ENCODE measurements at places on chromosomes 3 and 15.

DNA sequence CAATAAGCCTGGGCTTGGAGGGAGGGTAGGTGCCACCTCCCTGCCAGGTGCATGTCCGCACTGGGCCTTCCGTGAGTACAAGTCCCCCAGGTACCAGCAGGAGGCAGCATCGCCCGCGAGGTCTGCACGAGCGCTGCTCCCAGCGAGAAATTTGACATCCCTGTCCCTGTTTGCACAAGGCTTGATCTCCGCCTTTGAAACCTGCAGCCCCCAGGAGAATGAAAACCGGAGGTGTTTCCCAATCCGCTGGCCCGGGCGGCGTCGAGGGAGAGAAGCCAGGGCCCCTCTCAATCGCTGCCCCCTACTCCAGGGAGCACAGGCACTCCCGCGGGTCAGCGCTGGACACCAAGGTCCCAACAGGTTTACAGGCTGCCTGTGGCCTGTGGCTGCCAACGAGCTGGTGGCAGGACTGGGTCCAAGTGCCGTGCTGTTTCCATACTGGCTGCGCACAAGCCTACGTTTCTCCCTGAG is 961 bp downstream of the HAPLN3 start:
- peak; percentile 71 for DNase-seq

GRCh38 chr15:78004222-78004727 is 73.2 kb downstream of the TBC1D2B start:
- DNase-seq, result no peak

DNA sequence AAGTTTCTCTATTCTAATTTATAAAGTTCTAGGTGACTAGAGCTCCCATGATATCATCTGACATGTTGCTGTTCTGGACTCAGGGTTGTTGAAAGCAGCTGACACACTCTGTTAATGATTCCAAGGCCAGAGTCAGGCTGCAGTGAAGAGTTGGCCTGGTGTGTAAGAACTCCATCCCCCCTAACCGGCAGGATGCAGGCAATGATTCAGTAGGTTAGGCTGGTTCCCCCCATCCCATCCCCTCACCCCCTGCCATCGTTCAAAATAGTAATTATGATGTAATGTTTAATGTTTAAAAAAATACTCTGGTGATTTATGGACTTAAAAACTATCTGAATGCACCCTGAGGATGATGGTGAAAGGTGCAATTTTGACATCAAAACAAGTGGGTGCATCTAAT is 4.6 kb upstream of the TRIM71 start:
- no peak for DNase-seq

DNA sequence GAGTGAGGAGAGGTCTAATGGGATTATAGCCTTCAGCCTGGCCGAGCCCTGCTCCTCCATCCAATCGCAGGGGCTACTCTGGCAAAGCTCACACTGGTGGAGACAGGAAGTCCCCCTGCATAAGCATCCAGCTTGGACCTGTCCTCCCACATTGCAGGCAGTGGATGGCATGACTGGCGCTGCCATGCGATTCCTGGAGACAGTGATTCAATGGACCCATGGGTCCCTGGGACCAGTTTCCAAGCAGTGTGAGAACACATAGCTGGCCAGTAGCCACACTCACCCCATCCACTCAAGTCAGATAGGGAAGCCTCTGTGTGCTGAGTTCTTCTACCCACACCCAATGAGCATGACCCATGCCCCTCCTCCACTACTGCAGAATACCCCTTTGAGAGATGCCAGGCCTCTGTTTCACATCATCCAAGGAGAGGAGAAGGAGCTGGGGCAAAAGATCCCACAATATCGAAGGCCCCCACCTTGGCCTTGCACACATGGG is 18.1 kb upstream of the POC1A start:
- no peak for DNase-seq

DNA sequence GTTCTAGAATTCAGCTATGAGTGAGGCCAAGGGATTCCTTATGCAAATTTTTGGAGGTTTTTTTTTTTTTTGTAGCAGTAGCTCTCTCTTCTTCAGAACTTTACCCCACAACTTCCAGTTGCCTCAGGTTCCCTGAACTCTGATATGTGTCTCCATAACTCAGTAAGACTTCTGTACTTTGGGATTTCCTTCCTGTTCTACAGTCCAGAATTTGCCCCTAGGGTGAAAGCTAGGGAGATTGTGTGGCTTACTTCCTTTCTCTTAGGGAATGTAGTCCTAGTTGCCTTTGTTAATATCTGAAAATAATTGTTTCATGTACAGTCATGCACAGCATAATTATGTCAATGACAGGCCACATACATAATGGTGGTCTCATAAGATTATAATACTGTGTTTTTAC is 30.8 kb downstream of the LRRC28 start:
- no peak for DNase-seq

DNA sequence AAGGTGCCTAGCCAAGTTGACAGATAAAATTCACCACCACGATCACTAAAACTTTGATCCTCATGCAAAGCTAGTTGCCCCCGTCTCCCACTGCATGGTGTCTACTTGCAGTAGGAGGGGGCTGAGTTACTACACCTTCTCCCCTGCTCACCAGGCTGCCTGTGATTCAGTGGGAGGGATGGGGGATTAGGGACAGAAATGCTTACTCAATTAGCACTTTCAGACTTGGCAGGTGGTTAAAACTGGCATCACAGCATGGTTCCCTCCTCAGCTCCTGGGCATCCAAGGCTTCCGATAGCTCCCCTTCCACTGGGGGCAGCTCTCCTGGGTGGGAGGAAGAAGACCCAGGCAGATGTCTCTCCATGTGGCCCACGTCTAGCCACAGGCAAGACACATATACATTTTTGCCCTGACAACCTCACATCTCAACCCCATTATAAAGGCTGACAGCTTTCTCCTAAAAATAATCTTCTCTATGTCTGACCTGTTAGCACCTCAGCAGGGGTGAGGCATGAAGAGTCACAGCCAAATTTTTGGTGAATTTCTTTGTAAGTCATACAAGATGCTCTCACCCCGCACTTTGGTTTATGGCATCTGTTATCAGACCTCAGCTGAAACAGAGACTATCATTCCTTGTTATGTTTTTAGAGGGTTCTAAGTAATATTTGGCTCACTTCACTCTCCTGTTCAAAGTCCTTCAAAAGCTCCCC is 369.0 kb downstream of the SV2B start:
- no peak for DNase-seq

DNA sequence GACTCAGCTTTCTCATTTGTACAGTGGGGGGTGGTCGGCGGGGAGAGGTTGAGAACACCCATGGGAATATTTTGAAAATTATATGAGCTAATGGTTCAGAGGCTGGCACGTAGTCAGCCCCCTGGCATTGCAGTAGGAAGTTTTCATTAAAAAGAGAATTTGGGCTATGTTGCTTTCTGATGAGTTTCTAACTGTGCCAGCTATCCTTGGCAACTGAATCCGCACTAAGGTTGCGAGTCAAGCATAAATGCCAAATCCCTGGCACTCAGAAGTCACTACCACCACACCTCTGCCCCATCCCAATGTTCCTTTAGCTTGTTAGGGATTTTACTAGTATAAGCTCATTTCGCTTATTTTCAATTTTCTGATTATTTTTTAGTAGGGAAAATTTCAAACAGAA is 91.6 kb downstream of the DNASE1L3 start:
- no peak for DNase-seq

GRCh38 chr3:34575776-34576175 is 777.3 kb downstream of the PDCD6IP start:
- no peak for DNase-seq

GRCh38 chr3:128555098-128555825 is 62.3 kb upstream of the GATA2 start:
- no peak for DNase-seq

All from activated CD4-positive, CD25-positive, alpha-beta regulatory T cell treated with anti-CD3 and anti-CD28 coated beads, Interleukin-2, amount 50 U/mL, for 16 hours (primary cell).